ENCODE measurements at places on chromosomes 12 and 14. TPM values are rescaled to one million over a fixed set of nuclear protein-coding genes. Genes with fewer than 3 reads are reported as not detected.

Gene ATF7IP
- 34.8 TPM for polyA plus RNA-seq

Gene CIROP
- polyA plus RNA-seq: not detected

Gene TMEM132D
- polyA plus RNA-seq: 1.3 TPM

Gene RABGGTA
- polyA plus RNA-seq: 28.8 TPM

Gene OVCH1
- 0.83 TPM for polyA plus RNA-seq

Gene AKAP3
- polyA plus RNA-seq: 1.6 TPM

Gene KIF26A
- 11.2 TPM for polyA plus RNA-seq

Gene ADAMTS20
- polyA plus RNA-seq: 0.72 TPM

Gene KRT81
- polyA plus RNA-seq: not detected

Gene TAS2R9
- polyA plus RNA-seq: 1.6 TPM

Gene CIDEB
- polyA plus RNA-seq: not detected

Gene KLRC4
- 8.2 TPM for polyA plus RNA-seq

Gene C12orf76
- 202 TPM for polyA plus RNA-seq

Gene NOXRED1
- 0.19 TPM for polyA plus RNA-seq

Gene LRIG3
- 0.26 TPM for polyA plus RNA-seq

Gene PARP11
- polyA plus RNA-seq: 20.3 TPM

Gene ANO2
- polyA plus RNA-seq: 1.8 TPM

Gene RERG
- polyA plus RNA-seq: 0.70 TPM

Gene KRT83
- polyA plus RNA-seq: not detected

Gene RASSF3
- polyA plus RNA-seq: 0.06 TPM

Gene LIN7A
- 36.4 TPM for polyA plus RNA-seq

Gene PLCZ1
- not detected for polyA plus RNA-seq

Gene CEBPE
- not detected for polyA plus RNA-seq
